Omental fat pad (tissue), 4 donors: ENCODE measurements at places on chromosomes 13 and 19. TPM values are rescaled to one million over a fixed set of nuclear protein-coding genes. Genes with fewer than 3 reads are reported as not detected.

The RDH8 gene
- total RNA-seq = not detected

The PSG3 gene
- not detected for total RNA-seq

The NLRP4 gene
- not detected for total RNA-seq

The ZNF790 gene
- total RNA-seq = 8.4 TPM

The CYP2A7 gene
- not detected for total RNA-seq

The NRTN gene
- total RNA-seq = not detected

The PTPRH gene
- total RNA-seq = 3.1 TPM

GRCh38 chr19:42150364-42150763 lies 18.1 kb upstream of the POU2F2 start:
- DNase-seq = no peak

GRCh38 chr13:34065928-34066327 lies 248.0 kb downstream of the RFC3 start:
- no peak for DNase-seq

DNA sequence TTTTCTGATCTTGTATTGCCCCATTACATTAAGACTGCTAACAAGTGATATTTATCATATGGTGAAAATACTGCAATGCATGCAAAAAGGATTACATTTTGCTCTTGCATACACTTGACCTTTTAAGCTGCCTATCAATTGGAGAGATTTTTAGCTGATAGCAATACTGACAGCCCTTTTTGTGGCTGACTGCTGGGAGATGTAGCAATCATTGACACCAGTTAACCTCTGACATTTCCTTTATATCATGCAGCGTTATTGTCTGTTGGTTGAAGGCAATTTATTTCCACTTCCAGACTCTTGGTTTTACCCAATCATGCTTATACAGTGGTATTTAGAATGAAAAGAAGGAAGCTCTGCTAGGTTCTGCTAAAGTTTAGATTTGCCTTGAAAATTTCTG lies 364.0 kb downstream of the LMO7 start:
- no peak for DNase-seq

DNA sequence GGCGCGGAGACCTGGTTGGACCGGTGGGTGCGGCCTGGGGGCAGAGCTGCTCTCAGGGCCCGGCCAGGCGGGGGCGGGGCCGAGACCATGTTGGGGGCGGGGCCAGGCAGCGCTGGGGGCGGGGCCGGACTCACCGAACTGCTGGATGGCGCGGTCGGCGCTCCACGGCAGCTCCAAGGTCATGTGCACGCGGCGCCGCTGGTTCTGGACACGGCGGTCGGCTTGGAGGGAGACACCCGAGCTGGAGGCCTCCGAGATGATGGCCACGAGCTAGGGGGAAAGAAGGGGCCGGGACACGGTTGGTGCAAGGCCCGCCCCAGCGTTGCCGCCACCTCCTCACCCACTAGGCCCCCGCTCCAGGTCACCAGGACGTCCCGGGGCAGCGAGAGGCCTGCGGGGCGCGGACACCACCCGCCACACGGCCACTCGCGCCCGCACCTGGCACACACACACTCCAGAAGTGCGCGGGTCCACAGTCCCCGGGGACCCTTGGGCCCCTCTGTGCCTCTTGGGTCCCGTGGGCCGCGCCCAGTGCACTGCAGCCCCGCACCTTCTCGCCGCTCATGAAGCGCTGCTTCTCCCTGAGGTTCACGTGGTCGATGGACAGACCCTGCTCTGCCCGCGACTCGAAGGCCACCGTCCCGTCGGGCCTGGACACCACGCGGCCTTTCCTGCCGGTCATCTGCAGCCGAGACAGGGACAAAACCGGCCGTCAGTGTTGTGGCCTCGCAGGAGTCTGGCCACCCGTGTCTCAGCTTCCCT lies 8.7 kb downstream of the GPX4 start:
- DNase-seq = no peak

- no peak for DNase-seq
These were observed 1456.1 kb upstream of the MIR17HG start for GRCh38 chr13:89891416-89891815.

DNA sequence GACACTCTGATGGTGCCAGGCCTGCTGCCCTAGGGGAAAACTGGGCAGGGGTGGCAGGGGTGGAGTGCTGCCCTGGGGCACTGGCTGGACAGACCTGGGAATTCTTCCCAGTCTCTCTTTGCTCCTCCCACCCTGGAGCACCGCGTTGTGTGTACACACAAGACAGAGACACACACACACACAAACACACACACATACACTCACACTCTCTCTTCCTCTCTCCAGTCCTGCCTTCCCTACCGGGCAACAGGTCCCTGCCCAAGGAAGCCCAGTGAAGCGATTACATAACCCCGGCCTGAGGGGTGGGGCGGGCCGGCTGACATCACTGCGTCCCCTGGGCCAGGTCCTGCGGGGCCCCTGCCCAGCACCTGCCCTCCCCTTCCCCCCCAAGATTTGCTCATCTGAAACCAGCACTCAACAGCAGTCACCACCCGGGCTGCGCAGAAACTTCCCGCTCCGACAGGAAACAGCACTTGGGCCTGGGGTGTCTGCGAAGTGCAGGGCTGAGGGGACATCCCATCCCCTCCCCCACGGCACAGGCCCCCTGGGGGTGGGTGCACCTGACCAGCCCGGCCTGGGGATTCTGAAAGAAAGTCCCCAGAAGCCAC lies 1.2 kb downstream of the MKNK2 start:
- DNase-seq = no peak

GRCh38 chr13:44157606-44158005 lies 216.0 kb upstream of the SERP2 start:
- DNase-seq = no peak

DNA sequence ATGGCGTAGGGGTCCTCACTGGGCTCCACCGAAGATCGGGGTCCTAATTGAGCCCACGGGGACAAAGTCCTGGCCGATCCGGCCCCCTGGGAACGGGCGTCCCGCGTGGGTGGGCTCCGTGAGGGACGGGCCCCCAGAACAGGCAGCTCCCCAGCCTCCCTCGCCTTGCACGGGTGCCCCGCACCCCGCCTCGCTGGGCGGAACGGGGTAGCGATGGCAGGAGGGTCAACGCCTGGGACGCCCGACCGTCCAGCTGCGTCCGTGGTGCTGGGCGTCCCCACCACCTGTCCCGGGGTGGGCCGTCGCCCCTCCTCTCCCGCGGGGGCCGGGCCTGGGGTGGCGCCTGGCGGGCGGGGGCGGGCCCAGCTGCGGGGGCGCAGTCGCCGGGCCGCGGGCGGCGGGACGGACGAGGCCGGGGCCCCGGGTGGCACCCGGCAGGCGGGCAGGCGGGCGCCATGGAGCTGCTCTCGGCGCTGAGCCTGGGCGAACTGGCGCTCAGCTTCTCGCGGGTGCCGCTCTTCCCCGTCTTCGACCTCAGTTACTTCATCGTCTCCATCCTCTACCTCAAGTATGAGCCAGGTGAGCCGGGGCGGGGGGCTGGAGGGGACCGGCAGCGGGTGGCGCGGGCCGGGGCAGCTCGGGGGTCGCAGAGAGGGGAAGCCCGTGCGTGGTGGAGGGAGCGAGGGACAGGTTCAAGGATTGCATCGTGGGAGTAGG lies at the start of gene TMEM38A:
Gene TMEM38A, plus strand, starts transcription at position 377 of the 717 bp plus-strand sequence. Its CDS starts 79 bp downstream, at position 456.
- no peak for DNase-seq

- no peak for DNase-seq
These were observed 2.9 kb downstream of the MFSD12 start for GRCh38 chr19:3554254-3555083.

DNA sequence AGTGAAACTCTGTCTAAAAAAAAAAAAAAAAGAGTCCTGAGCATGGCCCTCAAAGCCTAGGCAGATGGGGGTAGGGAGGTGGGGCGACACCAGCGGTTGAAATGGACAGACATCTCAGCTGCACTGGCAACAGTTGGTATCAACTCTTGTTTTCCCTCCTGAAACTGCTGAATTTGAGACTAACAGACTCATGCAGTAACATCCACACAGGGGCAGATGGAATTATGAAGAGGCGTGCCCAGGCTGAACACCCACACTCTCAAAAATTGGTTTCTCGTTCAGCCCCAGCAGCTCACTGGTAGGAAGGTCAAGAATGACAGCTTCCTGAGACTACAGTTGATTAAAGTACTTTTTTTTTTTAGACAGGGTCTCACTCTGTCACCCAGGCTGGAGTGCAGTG lies 24.1 kb downstream of the PBX4 start:
- DNase-seq = no peak

GRCh38 chr13:34748073-34748472 lies 194.0 kb upstream of the NBEA start:
- DNase-seq = no peak

GRCh38 chr13:31014456-31014855 lies 82.0 kb downstream of the TEX26 start:
- DNase-seq = no peak

DNA sequence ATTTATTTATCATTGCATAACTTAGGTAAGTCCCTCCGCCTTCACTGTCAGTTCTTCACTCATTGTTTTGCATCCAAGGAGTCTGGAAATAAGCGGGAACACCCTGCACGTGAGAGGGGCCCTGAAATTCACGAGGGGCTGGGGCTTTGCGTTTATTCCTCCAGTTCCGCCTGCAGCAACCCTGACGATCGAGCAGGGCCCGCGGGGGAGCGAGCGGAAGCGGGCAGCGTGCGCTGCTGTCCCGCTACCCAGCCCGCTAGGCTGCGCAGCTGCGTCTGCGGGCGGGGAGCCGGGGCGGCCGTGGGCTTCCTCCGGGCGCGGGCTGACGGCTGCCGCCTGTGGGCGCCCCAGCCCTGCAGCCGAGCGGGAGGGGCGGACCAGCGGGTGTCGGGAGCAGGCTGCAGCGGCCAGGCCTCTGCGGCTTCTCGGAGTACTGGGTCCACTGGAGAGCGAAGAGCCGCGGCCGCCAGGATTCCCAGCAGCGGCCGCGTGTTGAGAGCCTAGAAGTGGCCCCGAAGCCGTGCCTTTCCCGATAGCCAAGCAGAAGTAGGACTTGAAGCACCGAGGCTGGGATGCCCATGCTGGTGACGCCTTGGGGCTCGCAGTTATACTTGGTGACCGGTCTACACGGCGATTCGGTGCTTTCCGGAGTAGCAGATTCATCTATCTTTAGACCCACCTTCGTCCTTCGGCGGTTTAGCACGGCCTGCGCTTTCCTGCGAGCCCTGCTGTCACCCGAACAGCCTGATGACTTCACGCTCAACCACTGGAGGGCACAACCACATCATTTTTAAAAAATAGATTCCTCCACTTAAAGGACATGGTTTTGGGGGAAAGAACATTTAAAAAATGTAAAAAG lies 32.9 kb upstream of the SACS start:
- DNase-seq = peak; percentile 35

GRCh38 chr19:13902993-13903555 lies 2.8 kb downstream of the BRME1 start:
- DNase-seq = no peak

GRCh38 chr13:29459813-29460355 lies 135.6 kb downstream of the SLC7A1 start:
- no peak for DNase-seq

- no peak for DNase-seq
These were observed 1027.3 kb downstream of the UQCRFS1 start for GRCh38 chr19:28185646-28186045.

- DNase-seq = no peak
These were observed 20.3 kb downstream of the RFX1 start for GRCh38 chr19:13985771-13986347.

- DNase-seq = no peak
These were observed 27.5 kb upstream of the UBE2L5 start for GRCh38 chr13:30394751-30395191.

DNA sequence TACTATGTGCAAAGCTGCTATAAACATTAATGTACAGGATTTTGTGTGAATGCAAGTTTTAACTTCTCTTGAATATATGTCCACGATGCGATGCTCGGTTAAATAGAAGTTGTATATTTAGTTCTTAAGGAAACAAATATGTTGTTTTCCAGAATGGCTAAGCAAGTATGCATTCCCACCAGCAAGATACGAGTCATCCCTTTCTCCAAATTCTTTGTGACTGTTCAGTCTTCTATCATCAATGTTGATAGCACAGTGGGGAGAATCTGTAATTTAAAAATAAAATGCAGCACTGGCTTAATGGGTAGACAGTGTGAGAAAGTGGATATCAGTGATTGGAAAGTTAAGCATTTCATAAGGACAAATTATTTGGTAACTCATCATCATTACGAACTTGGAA lies 1340.8 kb downstream of the PCDH9 start:
- no peak for DNase-seq

DNA sequence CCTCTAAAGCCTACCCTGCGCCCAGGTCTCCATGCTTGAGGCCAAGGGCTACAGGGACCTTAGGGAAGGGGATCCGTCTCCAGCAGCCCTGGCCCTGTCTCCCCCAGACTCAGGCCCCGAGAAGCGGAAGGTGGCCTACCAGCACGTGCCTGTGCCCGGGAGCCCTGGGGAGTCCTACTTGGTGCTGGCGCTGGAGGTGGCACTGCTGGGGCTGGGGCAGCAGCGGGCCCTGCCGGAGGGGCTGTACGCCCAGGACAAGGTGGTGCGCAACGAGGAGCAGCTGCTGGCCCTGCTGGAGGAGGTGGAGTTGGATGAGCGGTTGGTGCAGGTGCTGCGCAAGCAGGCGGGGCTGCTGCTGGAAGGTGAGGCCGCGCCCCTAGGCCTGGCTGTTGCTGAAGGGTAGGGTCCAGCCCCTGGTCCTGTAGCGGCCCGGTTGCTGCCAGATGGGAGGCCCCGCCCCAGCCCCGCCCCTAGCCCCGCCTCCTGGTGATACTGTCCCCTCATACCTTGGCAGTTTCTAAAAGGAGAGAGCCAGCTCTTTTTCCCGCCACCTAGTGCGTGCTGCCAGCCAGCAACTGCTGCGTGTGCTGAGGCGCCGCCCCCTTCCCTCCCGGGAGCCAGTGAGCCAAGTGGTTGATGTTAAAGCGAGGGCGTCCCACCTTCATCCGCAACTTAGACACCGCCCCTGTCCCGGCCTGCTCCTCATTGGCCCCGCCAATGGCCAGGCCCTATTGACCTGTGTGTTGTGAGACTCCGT lies 22.6 kb downstream of the ZSWIM4 start:
- DNase-seq = no peak

DNA sequence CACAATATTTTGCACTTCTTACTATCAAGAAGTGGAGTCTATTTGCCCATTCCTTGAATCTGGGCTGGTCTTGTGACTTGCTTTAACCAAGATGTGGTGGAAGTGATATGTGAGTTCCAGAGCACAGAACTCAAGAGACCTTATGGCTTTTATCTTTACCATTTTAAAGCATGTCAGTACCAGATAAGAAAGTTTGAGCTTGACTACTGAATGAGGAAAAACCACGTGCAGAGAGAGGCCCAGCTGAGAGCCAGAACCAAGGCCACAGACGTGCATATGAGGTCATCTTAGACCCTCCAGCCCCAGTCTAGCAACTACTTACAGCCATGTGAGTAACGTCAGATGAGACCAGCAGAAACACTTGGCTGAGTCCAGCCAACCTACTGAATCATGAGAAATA lies 6.3 kb upstream of the CDK8 start:
- no peak for DNase-seq

- no peak for DNase-seq
These were observed 13.0 kb downstream of the RBM26 start for GRCh38 chr13:79392882-79393563.
